ENCODE measurements at places on chromosomes 13 and 19.

DNA sequence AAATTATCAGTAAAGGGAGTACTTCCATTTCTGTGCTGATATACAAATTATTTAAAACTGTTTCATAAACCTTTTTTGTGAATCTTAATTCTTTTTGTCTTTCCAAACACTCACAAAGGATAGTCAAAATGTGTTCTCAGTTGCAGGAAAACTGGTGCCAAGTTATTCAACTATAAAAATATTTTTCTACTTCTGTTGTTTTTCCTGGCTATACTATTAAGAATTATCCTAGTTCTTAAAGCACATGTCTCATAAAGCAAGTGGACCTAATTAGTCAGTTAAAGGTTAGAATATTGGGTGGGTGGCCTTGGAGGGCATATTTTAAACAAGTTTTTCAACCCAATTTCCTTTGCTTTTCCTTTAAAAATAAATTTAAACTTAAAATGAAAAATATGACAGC lies 1460.3 kb upstream of the SLC10A2 start:
- no peak for DNase-seq

DNA sequence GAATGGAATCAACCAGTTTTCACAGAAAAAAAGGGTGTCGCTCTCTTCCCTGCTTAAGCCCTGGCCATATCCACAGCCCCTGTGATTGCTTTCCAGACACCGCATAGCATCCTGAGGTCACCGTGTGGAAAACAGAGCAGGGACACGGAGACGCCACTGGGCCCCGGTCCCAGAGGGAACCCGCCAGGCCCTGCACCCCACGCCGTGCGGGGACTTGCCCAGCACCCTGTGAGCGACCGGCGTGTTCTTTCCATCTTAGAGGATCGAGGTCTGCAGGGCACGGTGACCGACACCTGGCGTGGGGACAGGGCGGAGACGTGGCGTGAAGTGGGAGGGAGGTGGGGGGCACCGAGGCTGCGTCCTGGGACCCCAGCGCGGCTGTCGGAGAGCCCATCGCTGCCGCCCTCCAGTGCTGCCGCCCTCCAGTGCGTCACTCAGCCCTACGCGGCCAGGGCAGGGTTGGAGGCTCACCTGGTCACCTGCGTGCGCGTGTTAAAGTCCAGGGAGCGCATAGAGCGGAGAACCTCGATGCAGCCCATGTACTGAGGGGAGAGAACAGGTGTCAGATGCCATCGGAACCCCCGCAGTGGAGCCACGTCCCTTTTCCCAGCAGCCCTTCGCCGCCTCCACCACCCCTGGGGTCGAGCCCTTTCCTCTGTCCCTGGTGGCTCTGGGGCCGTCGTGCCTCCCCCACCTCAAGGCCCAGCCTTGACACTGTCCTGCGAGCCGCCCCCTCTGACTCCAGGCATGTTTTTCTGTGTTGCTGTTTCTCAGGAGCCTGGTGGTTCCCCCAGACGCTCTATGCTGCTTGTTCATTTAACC lies 20.2 kb downstream of the SHC2 start:
- no peak for DNase-seq

DNA sequence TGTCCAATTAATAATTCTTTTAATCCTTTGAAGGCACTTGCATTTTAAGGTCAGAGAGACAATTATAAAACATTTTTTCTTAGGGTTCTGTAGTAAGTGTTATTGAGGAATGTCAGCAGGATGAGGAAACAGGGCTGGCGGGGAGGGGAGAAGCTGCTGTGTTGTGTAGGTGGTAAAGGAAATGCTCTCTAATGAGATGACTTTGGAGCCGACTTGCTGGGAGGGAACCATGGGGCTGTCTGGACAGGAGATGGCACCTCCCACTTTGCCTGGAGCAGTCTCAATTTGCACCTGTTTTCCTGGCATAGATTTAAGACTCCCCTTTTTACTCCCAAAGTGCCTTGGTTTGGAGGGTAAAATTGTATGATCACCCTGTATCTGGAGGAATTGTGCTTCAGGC lies 230.4 kb downstream of the ATP8A2 start:
- no peak for DNase-seq

GRCh38 chr13:77999746-78000145 lies 81.1 kb upstream of the EDNRB start:
- DNase-seq: no peak

- no peak for DNase-seq
These were observed 1.3 kb downstream of the IZUMO1 start for GRCh38 chr19:48745208-48745995.

DNA sequence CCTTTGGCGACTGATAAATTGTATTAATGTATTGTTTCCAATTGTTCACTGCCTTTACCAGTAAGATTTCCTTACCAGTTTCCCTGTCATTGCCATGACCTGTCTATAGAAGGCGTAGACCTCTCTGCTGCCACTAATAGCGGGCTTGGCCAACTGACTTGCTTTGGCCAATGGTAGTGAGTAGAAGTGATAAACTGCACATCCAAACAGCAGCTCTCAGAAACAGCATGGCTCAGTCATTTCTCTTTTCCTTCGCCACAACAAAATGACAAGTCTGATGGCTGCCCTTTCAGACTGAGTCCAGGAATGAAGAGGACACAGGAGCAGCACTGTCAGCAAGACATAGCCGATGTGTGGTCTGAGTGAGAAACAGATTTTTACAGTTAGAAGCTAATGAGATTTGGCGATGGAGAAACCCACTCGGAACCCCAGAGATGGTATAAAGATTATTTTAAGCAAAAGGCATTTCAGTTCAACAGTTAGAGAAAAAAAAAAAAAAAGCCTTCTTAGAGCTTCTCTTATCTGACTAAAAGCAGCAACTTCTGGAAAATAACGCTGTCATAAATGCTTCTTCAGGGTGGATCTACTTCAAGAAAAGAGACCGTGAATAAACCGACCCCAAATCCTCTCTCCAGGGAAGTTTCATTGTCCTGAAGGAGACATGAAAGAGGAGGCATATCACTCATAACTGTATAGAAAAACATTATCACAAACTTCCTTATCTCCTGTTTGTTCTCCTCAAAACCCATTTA lies 42.0 kb upstream of the TM9SF2 start:
- DNase-seq: no peak

DNA sequence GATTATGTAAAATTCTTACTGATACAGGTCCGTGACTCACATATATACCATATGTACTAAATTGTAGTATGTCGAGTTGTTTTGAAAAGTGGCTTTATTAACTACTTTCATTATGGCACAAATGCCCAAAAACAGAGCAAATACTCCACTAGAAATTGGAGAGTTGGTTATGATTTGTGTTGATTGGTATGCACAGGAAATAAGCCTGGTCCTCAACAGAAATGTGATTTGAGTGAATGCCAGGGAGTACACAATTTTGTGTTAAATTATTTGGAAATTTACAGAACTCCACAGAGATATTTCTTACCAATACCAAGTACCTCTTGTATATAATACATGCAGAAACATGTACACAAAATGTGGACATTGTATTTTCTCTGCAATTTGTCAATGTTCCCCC lies 676.7 kb downstream of the PCDH9 start:
- no peak for DNase-seq

DNA sequence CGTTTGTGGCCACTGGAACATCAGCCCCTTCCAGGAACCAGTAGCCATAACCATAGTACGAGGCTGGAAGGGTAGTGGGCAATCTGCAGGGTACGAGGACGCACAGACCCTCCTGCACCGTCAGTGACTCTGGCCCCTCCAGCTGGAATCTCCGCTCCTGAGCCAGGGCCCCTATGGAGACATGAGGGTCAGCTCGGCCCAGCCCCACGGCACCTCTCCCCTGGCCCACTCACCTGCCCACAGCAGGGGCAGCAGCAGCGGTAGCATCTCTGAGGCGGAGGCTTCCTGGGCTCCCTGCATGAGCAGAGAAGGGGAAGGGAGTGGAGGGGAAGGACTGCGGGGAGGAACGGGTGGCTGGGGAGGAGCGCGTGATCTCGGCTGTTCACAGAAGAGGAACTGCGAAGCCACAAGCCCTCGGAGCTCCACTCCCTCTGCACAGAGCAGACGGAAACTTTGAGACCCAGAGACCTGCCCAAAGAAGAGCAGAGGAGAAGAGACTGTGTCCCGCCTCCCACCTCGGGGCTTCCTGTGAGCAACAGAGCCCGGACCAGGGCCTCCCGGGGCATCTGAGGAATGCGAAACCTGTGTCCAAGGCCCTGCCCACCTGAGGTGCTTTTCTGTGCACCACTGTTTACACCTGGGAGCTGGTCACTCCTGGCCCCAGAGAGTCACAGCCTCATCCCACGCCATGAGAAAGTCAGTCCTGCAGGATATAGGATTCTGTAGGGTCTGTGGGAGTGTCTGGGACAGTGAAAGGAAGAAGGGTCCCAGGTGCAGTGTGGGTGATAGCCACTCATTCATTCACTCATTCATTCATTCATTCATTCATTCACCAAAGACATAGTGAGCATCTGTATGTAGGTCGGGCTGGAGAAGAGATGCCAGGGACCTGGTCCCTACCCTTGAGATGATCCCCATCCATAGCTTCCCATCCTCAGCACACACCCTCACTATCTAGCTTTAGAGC lies at the start of gene SIGLEC6:
Gene SIGLEC6, minus strand, starts transcription at position 322 of the 967 bp plus-strand sequence. Its CDS starts 22 bp downstream, at position 300.
- DNase-seq: no peak

DNA sequence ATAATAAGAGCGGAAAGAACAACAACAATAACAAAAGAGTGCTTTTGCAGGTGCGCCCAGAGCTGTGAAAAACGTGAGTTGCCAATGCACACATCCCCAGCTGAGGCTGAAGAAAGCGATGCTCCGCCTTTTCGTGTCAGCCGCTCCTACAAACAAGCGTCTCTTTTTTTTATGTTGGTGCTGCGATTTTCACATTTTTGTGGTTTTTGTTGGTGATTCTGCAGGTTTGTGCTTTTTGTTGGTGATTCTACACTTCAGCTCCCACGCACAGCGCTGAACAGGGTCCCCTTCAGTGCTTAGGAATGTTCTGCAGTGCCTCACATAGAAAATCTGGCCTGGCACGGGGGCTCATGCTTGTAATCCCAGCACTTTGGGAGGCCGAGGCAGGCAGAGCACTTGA lies 7.3 kb upstream of the SBK3 start:
- DNase-seq: no peak

DNA sequence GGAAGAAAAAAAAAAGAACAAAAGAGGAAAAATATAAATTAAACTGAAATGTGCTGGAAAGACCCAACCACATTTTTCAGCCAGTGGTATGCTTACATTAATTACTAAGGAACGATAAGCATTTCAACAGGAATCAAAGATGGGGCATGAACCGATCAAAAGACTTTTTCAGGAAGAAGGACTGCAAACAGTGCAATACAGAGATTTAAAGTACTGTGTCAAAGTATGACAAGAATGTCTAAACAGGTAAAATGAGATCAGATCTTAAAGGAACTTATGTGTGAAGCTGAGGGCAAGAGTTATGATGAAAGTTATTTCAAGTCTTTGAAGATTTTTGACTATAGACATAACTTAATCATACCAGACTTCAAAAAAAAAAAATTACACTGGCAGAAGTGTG lies 1761.8 kb downstream of the SLITRK5 start:
- DNase-seq: no peak

DNA sequence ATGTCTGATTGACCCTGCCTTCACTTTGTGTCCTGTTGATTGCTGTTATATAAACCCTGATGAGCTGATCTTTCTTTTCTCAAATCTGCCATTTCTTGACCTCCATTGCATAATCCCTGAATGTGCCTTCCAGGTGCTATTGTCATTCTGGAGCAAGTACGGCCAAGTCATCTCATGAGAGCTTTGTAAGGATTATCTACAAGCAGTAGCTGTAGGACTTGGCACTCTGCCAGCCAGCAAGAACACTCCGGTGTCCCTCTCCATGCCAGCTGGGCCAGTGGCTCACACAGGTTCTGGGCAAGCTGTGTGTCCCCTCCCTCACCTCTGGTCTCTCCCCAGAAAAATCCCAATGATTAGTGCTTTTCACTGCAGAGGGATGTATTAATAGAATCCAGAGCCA lies 348.1 kb downstream of the FOXO1 start:
- DNase-seq: no peak

- DNase-seq: no peak
These were observed 30.7 kb upstream of the VSTM2B start for GRCh38 chr19:29495091-29495490.

DNA sequence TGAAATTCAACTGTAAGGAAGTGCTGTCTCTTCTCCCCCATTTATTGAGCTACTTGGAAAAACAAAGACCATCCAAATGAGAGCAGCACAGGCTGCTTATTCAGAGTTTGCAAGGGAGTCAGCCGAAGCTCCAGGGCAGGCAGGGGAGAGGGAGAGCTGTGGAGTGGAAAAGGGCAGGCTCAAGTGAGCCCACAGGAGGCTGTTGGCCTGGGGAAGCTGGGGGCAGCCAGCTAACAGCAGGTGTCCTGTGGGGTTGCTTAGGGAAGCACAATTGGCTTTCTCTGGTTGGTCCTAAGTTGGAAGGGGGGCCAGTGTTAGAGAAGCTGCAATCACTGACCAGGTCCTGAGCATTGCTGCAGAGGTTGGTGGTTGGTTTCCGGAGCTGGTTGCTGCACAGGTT lies 23.9 kb downstream of the SLC25A42 start:
- DNase-seq: no peak

GRCh38 chr13:47480121-47480520 lies 521.0 kb downstream of the SUCLA2 start:
- no peak for DNase-seq

DNA sequence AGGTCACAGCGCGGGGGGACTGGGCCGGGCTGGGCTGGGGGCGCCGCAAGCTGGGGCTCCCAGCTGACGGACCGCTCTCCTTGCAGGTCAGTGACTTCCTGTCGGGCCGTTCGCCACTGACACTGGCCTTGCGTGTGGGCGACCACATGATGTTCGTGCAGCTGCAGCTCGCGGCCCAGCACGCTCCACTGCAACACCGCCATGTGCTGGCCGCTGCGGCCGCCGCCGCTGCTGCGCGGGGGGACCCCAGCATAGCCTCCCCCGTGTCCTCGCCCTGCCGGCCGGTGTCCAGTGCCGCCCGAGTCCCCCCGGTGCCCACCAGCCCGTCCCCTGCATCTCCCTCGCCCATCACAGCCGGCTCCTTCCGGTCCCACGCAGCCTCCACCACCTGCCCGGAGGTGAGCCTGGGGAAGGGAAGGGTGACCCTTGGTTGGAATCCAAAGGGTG lies 5.7 kb downstream of the MIDN start:
- DNase-seq: no peak

- no peak for DNase-seq
These were observed 54.1 kb upstream of the SPATA13 start for GRCh38 chr13:24106429-24106828.

All from GOT3 (cell line).